K562 (cell line): ENCODE measurements at places on chromosomes 6 and 20. TPM values are rescaled to one million over a fixed set of nuclear protein-coding genes. Genes with fewer than 3 reads are reported as not detected.

DNA sequence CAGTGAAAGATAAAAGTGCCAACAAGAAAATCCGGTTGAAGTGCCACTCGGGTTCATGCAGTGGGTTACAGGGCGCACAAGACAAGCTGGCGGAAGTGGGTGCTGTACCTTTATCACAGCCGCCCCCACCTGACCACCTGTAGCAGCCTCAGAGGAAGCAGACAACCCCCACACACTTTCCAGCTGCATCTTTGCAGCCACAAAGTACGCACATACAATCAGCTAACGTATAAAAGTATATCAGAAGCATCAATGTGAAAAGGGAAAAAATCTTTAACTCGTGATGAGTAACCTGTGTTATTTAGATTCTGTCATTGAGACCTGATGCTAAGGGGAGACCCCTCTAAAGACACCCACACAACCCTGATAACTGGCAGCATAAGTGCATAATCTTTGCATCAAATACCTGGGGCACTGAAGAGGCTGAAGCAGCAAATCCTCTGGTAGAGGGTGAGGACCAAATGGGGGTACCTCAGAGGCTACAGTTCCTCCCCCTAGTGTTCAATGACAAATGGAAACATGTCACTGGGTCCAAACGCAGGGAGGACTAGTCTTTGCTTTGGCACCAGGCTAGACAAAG lies 22.1 kb downstream of the BACH2 start:
- no peaks in the 10 kb centered on the region for H3K4me1 ChIP-seq
- no peak overlapping the region for H3K27ac ChIP-seq
- no peaks in the 10 kb centered on the region for H3K36me3 ChIP-seq
- peaks cover 5% of the 10 kb centered on the region; the same call in 1 of the 2 replicates for H3K27me3 ChIP-seq
- no peak overlapping the region for H3K4me3 ChIP-seq
- DNase-seq: no peak

DNA sequence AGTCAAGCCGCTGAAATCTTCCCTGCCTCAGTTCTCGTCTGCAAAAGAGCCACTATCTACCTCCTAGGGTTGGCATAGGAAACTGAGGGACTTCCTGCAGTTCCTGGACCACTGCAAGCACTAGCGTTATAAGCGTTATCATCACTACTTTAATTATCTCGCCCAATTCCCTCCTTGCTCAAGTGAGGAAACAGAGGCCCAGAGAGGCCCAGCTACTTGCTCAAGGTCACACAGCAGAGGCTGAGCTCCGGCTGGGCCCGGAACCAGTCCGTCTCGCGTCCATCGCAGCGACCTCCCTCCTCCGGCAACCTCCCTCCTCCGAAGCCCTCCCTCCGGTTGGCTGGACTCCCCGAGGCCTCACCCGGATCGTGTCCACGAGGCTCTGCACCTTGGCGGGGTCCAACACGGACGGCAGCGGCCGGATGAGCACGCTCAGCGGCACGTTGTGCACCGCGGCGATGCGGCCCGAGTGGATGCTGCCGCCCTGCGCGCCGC lies 338 bp downstream of the SRXN1 start:
- no peak for DNase-seq
- H3K36me3 ChIP-seq: peaks cover 34% of the 10 kb centered on the region

- H3K27me3 ChIP-seq: peaks cover 40% of the 10 kb centered on the region
- no peak for DNase-seq
- no peaks in the 10 kb centered on the region; the same call in 2 of the 3 replicates for H3K4me1 ChIP-seq
- H3K4me3 ChIP-seq: no peak overlapping the region
- no peaks in the 10 kb centered on the region for H3K36me3 ChIP-seq
Observed at GRCh38 chr6:89273816-89274215, 41.3 kb downstream of the GABRR2 start.

DNA sequence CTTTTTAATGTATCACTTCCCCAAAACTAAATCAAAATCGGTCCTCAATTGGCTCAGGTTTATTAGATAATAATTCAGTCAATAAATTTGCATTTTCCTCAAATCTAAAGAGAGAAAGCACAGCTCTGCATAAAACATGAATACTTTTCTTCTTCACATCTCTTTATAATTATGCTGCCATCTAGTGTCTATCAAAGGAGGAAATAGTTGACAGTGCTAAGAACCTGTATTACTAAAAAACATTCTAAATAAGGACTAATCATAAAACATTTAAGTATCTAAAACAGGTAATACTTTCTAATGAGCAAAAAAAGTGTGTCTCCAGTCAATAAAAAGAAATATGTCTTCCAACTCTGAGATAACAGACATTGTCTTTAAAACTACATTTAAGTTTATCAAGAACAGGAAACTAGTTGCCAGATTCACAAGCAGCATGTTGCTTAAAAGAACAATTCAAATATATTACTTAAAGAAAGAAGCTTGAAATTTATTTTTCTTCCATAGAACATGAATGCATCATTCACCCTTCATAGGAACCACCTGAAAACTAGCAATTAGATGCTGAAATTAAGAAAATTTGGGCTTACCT lies 56.5 kb upstream of the DST start:
- H3K4me1 ChIP-seq: no peaks in the 10 kb centered on the region
- H3K36me3 ChIP-seq: no peaks in the 10 kb centered on the region
- H3K27me3 ChIP-seq: no peaks in the 10 kb centered on the region
- peak; percentile 7 for DNase-seq
- H3K27ac ChIP-seq: no peak overlapping the region

GRCh38 chr6:156280065-156280464 lies 497.1 kb upstream of the ARID1B start:
- H3K27me3 ChIP-seq: no peaks in the 10 kb centered on the region
- H3K4me1 ChIP-seq: no peaks in the 10 kb centered on the region
- no peak for DNase-seq
- no peak overlapping the region for H3K4me3 ChIP-seq
- H3K36me3 ChIP-seq: no peaks in the 10 kb centered on the region
- H3K27ac ChIP-seq: no peak overlapping the region

- H3K27me3 ChIP-seq: no peaks in the 10 kb centered on the region
Observed at GRCh38 chr6:157091856-157092460, 231.4 kb downstream of the TMEM242 start.

DNA sequence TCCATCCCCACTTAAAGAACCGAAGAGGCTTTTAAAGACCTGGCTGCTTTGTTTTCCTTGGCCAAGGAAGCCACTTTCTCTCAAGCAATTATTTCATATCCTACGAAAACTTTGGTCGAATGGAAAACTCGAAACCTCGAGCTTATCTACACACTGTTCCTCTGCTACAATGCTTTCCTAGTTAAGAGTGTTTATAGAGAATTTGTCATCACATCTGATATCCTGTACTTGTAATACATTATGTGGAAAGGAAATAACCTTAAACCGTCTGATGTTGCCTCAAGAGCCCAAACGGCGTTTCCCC lies 28.1 kb downstream of the TFAP2B start:
- no peaks in the 10 kb centered on the region for H3K27me3 ChIP-seq
- DNase-seq: no peak
- no peak overlapping the region for H3K4me3 ChIP-seq
- H3K4me1 ChIP-seq: peaks cover 2% of the 10 kb centered on the region; the same call in 2 of the 3 replicates
- H3K36me3 ChIP-seq: no peaks in the 10 kb centered on the region

DNA sequence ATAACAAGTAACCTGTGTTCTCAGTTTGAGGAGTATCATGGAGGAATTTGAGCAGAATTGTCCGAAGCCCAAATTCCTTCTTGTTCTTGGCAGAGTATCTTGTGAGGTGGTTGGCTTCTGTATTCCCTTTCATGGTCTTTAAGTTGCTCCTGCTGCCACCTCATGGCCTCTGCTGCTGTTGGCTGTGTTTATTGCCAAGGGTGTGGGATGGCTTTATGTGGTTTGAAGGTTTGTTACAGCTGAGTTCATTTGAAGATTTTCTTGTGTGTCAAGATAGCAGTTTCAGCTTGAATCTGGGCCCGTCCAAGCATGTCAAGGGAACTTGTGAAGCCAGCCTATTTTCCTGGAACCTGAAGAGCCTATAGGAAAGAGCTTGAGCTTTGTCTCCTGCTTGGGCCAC lies 20.2 kb upstream of the TTK start:
- H3K4me3 ChIP-seq: no peak overlapping the region
- no peaks in the 10 kb centered on the region for H3K4me1 ChIP-seq
- DNase-seq: no peak
- H3K36me3 ChIP-seq: no peaks in the 10 kb centered on the region
- no peaks in the 10 kb centered on the region for H3K27me3 ChIP-seq

GRCh38 chr6:26598267-26598666 lies 1.5 kb downstream of the ABT1 start:
- no peaks in the 10 kb centered on the region for H3K27me3 ChIP-seq
- DNase-seq: no peak
- H3K36me3 ChIP-seq: peaks cover 27% of the 10 kb centered on the region
- H3K4me3 ChIP-seq: peak overlapping the region; percentile 91; the same call in 1 of the 2 replicates
- H3K27ac ChIP-seq: no peak overlapping the region
- peaks cover 7% of the 10 kb centered on the region; the same call in 2 of the 3 replicates for H3K4me1 ChIP-seq

DNA sequence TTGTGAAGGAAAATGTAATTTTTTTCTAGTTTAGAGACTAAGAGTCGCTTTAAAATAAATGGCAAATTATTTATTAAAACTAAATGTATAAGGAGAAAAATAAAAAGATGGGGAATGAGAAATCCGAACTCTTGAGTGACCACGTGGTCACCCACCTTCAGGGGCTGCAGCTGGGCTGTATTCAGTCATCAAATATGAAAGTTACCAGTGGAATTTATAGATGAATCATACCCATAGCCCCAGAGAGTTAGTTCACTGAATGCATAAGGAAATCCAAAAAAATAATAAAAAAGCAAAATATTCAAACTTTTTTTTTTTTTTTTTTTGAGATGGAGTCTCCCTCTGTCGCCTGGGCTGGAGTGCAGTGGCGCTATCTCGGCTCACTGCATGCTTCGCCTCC lies 947.7 kb upstream of the ADGRB3 start:
- H3K4me1 ChIP-seq: no peaks in the 10 kb centered on the region
- no peaks in the 10 kb centered on the region for H3K36me3 ChIP-seq
- no peak for DNase-seq
- H3K4me3 ChIP-seq: no peak overlapping the region
- no peaks in the 10 kb centered on the region for H3K27me3 ChIP-seq
- no peak overlapping the region for H3K27ac ChIP-seq

DNA sequence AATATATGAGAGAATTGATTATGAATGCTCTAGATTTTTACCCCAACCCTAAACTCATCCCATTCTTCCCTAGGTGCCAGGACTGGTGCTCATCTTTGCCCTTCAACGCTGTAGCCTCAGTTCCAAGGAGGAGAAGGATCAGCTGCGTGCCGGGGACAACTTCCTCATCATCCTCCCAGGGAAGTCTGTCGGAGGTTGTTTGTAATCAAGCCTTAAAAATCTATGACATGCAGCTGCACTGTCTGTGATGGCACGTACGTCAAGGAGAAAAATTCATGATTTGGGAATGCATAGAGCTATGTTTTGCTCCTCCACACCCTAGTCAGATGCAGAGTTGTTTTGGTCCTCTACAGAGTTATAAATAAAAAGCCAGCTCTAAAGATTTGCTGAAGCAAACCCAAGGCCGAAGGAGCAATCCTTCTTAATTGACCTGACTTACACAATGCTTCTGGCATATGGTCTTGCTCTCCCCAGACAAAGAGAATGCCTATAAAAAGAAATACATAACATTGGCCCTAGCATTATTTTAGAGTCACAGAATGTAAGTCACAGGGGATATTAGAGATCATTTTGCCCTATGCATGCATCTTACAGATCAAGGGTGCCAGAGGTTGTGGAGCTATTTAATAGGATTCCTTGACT lies 244.2 kb downstream of the HIVEP2 start:
- H3K4me3 ChIP-seq: no peak overlapping the region
- no peaks in the 10 kb centered on the region for H3K36me3 ChIP-seq
- no peaks in the 10 kb centered on the region; the same call in 1 of the 2 replicates for H3K4me1 ChIP-seq
- no peak overlapping the region for H3K27ac ChIP-seq

GRCh38 chr6:33868141-33868540 lies 64.3 kb upstream of the MLN start:
- no peaks in the 10 kb centered on the region for H3K36me3 ChIP-seq
- no peak overlapping the region for H3K27ac ChIP-seq
- H3K27me3 ChIP-seq: peaks cover 69% of the 10 kb centered on the region

GRCh38 chr6:2514965-2515543 lies 235.7 kb downstream of the MYLK4 start:
- no peak overlapping the region for H3K27ac ChIP-seq
- no peaks in the 10 kb centered on the region for H3K4me1 ChIP-seq
- no peaks in the 10 kb centered on the region for H3K36me3 ChIP-seq

DNA sequence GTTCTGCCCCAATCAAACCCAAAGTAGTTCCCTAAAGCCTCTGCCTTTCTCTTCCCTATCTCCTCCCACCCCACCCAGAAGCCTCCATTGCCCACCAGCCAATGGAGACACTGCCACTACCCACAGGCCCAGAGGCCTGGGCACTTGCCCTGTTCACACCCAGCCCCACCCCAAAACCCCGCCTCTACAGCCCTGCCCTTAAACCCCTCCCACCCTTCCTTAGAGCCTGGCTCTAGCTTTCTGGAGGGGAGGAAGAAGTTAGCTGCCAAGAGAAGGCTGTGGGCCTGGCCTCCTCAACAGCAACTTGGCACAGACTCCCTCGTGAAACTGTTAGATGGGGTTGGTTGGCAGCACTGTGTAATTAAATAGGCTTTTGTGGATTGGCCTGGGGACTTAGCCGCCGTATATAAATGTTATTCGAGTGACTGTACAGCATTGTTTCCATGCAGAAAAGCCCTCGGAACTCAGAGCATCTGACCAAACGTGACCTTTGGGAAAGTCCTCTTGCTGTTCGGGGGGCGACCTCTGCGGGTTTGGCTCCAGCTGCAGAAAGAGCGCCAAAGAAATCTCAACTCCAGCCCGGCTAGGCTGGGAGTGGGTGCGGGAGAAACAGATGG lies 31.4 kb downstream of the COL11A2 start:
- H3K27me3 ChIP-seq: peaks cover 38% of the 10 kb centered on the region
- H3K4me3 ChIP-seq: no peak overlapping the region
- peaks cover 25% of the 10 kb centered on the region for H3K4me1 ChIP-seq
- no peaks in the 10 kb centered on the region for H3K36me3 ChIP-seq
- no peak overlapping the region for H3K27ac ChIP-seq

- no peak overlapping the region for H3K4me3 ChIP-seq
- H3K36me3 ChIP-seq: no peaks in the 10 kb centered on the region
- H3K27ac ChIP-seq: no peak overlapping the region
- H3K4me1 ChIP-seq: peaks cover 7% of the 10 kb centered on the region
- peaks cover 2% of the 10 kb centered on the region; the same call in 1 of the 3 replicates for H3K27me3 ChIP-seq
- DNase-seq: peak; percentile 74
Observed at GRCh38 chr20:38369389-38369788, 23.1 kb downstream of the LBP start.

GRCh38 chr20:55936209-55936595 lies 69.1 kb downstream of the CBLN4 start:
- no peaks in the 10 kb centered on the region for H3K27me3 ChIP-seq
- H3K36me3 ChIP-seq: no peaks in the 10 kb centered on the region
- no peak for DNase-seq
- no peak overlapping the region for H3K27ac ChIP-seq

Gene KCNQ2
- total RNA-seq: 0.13 and 0.40 TPM in 2 replicates

Gene MLN
- not detected in 2 replicates for total RNA-seq

Gene PLCB1
- total RNA-seq: 1.1 and 1.2 TPM in 2 replicates

Gene SLC2A10
- total RNA-seq: 0.16 and 0.58 TPM in 2 replicates

Gene EEF1A1
- 11,082 and 11,449 TPM in 2 replicates for total RNA-seq

Gene KHDC1L
- 0.35 and 0.51 TPM in 2 replicates for total RNA-seq

Gene C20orf204
- 0.67 and 1.1 TPM in 2 replicates for total RNA-seq

Gene RNGTT
- 17.5 and 19.5 TPM in 2 replicates for total RNA-seq

Gene SIRPD
- total RNA-seq: not detected in 2 replicates

Gene HLA-DRB5
- total RNA-seq: 0.27 TPM in 1 of 2 replicates, not detected in the other

Gene HDGFL1
- 0.38 and 0.49 TPM in 2 replicates for total RNA-seq
